Activated effector memory CD4-positive, alpha-beta T cell treated with Interleukin-2 at 50 U/mL for 16 hours (primary cell): ENCODE measurements at places on chromosomes 6 and 20.
A peak's percentile ranks its signal among the peaks of the same experiment; 100 is the strongest.

GRCh38 chr20:62307226-62308101 lies 4.7 kb downstream of the ADRM1 start:
- DNase-seq = no peak

DNA sequence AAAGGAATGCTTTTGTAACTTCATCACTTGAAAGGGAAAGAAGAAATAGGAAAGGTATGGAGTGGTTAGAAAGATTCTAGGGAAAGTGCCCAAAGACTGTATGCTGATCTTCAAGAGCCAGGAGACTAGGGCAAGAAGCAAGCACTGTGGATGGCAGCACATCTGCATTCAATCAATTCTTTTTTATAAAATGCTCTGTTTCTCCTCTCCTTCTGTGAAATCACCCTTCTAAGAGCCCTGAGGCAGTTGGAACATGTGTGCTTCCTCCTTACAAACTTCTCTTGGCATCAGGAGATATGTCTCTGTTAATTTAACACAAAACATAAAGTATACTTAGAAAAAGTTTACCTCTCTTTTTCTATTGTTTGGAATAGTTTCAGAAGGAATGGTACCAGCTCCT lies 1162.2 kb upstream of the GJE1 start:
- DNase-seq = no peak

DNA sequence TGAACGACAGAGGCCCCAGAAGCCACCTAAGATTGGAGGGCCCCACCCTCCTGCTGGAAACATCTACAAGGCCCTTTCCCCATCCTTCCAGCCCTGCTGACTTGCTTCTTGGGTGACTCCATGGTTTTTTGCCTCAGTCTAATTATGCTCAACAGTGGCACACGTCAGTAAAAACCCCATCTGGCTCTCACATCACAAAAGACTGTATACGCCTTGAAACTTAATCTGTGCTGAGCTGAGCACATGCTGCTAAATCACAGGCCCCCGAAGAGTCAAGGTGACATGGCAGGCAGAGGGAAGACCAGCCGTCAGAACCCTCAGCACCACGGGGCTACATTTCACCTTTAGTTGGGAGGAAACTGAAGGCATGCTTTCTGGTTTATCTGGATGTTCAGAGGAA lies 323.1 kb downstream of the CDH26 start:
- DNase-seq = no peak

DNA sequence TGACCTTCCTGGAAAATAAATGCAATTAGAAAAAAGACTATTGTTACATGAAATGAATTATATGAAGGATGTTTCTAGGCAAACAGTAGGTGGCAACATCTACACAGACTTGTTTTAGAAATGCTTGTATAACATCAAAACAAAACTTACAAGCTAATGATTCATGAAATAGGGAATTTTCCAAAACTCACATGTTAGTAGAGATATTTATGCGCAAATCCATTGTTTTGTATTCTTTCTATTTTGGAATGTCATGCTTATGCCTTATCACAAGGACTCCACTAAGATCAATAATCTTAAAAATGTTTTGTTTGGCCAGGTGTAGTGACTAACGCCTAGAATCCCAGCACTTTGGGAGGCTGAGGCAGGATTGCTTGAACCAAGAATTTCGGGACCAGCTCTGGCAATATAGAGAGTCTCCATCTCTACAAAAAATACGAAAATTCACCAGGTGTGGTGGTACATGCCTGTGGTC lies 32.3 kb upstream of the LGSN start:
- DNase-seq = no peak

GRCh38 chr20:48603116-48603818 lies 224.5 kb downstream of the PREX1 start:
- DNase-seq = no peak

DNA sequence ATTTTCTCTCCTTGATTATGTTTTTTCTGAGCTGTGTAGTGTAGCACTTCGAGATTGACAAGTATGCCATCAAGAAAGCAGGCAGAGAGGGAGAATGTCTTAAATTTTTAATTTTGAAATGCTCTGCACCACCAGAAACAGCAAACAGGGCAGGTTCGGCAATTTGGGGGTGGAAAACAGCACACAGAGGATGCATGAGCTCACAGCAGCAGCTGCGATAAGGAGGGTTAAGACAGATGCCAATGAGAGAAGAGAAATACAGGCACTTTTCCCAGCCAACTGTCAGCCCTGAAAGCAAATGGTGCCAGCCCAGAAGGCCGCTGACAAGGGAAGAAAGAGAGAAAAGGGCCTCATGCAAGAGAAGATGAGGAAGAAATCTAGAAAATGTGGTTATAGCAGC lies 15.1 kb upstream of the SNRPB2 start:
- no peak for DNase-seq

GRCh38 chr6:79313254-79313653 lies 78.8 kb upstream of the HMGN3 start:
- no peak for DNase-seq

DNA sequence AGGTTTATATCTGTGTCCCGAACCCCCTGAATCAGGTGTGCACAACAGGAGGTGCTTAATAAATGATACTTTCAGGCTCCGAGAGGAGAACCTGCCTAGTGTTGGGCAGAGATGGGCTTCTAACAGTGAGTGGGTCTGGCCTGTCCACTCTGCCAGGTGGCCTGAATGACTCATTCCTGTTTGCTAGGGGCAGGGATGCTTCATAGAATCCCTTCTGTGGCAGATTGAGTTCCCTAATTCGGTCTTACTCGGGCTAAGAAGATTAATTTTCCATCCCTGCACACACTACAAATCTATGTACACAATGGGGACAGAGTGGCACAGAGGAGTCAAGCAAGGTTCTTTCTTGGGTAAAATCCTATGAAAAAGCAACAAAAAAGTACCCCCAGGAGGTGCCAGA lies 19.8 kb downstream of the SDC4 start:
- DNase-seq = no peak

DNA sequence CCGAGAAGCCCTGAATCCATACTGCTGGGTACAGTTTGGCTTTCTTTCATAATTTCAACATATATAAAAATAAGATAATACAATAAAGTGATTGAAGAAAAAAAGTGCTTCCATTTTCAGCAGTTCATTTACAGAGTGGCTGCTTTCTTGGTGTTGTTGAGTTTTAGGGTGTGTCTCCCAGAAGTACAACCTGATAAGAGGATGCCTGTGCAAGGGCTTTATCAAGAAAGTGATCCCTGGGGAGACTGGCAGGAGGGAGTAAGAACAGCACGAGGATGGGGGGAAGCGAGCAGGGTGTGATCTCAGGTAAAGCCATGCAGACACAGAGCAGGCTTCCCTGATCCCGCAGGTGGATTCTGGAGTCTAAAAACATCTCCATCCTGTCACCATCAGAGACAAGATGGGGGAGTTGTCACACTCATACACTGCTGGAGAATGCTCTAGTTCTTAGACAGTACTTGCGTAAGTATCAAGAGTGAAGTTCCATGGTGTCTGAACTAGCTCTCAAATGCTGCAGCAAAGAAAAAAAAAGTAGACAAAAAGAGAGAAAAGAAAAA lies 395.9 kb downstream of the CDH26 start:
- no peak for DNase-seq

GRCh38 chr6:37053683-37054082 lies 48.2 kb downstream of the FGD2 start:
- DNase-seq = no peak

DNA sequence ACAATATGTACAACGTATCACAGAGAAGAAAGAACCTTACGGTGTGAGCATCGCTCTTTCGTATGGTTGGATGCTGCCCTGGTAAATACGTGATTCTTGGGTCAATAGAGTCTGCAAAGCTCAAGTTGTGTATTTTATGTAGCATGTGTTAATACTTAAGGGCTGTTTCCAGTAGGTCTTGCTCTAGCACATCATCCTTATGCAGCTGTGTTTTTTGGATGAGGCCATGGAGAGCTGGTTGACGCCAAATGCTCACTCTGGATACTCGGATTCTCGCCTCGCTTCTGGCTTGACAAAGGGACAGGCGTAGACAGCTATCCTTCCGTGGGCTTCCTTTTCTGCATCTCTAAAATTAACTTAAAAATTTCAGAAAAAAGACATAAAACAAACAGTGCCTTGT lies 38.9 kb downstream of the SNRNP48 start:
- no peak for DNase-seq

GRCh38 chr20:33862709-33863403 lies 51.7 kb downstream of the CHMP4B start:
- DNase-seq = peak; percentile 12

- no peak for DNase-seq
Measured at GRCh38 chr20:22418738-22419137, 165.6 kb downstream of the FOXA2 start.

DNA sequence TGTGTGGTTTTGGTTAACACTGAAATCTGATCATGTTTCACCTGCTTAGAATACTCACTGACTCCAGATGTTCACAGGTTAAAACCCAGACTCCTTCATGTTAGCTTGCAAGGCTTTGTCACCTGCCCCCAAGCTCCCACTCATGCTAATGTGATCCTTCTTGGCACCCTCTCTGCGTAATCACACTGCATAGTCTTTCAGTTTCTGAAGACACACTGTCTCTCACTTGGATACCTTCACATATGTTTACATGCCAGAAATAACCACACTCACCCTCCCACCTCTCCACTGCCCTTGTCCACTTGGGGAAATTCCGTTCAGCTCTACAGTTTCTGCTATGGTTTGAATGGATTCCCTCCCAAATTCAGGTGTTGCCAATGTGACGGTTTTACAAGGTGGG lies 234.7 kb upstream of the SASH1 start:
- DNase-seq = no peak

- peak; percentile 63 for DNase-seq
Measured at GRCh38 chr20:62776692-62777527, 19.4 kb upstream of the MRGBP start.

GRCh38 chr20:6178537-6178936 lies 55.7 kb upstream of the FERMT1 start:
- no peak for DNase-seq

DNA sequence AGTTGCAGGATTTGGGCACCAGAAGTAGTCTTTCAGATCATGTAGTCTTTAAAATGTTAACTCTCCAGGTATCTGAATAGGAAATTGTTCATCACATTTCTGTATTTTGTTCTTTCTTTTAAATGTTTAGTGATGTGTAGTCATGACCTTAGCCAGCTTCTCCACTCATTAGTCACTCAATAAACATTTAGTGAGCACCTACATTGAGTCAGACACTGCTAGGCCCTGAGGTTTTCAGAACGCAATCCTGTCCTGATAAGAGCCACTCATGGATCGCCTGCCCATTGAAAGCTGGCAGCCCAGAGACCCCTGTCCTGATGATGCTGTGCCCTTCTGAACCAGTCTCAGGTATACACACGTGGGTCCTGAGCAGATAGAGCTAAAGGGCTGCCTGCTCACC lies 163.4 kb upstream of the HEY2 start:
- DNase-seq = no peak

DNA sequence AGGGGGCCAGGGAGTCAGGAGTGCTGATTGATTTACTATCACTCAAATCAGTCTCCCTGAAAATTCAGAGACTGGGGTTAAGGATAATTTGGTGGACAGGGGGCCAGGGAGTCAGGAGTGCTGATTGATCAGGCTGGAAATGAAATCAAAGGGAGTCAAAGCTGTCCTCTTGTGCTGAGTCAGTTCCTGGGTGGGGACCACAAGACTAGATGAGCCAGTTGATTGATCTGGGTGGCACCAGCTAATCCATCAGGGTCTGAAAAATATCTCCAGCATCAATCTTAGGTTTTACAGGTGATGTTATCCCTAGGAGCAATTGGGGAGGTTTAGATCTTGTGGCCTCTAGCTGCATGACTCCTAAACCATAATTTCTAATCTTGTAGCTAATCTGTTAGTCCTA lies 6.1 kb upstream of the AFG1L start:
- DNase-seq = no peak

DNA sequence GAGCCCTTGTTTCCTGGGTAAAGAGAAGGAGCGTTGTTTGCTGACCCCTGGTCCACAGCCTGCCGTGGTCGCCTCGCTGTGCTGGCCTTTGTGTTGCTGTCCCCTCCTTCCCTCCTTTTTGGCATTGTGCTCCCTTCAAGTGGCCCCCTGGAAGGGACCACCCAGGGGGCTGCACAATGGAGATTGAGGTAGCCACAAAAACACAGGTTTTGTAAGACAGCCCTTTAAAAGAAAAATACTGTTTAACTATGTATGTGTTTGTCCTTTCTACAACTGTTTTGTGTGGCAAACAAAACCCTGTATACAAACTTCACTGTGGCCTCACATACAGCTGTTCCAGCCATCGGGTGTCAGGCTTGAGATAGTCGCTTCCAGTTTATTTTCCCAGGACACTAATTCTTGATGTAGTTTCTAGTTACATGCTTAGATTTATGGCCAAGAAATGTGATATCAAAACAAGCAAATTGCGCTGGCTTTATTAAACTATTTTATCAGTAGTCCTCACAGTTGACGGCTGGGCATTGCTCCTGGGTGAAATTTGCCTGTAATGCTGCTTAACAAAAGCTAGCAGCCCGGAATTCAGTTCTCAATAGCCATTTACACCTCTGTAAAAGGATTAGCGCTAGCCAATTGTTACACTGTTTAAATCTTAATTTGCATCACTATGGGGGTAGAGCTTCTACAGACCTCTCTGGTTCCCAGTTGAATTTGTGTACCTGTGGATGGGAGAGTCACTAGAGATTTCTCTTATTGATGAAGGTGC lies 64.1 kb downstream of the KIZ start:
- DNase-seq = no peak

DNA sequence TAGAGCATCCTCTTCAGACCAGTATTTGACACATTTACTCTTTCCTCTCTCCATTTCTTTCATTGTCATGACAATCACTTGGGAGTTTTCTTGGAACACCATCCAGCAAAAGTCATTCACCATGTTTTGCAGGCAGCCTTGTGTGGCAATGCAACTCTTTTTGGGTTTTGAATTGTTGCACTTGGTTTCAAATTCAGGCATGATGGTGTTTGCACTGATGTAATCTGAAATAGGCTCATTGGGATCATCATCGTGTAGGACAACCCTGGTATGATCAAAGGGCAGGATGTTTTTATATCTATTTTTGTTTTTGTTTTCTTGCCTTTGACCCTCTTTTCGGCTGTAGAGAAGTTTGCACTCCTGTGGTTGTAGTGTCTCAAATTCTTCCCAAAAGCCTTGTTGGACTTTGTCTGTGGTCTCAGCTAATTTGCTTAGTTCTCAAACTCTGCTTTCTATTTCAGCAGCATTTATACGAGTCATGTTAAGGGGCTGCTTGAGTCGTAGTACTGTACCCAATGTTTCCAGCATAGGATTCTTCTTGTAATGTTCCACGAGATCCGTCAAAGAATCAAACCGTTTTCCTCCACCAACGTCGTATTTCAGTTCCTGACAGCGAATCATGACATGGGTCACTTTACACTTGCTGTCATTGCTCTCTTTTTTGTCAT lies 160.8 kb upstream of the TNFAIP3 start:
- DNase-seq = no peak

GRCh38 chr6:126546541-126547120 lies 206.7 kb downstream of the CENPW start:
- no peak for DNase-seq
